Type B pancreatic cell (in vitro differentiated cells): ENCODE measurements at places on chromosomes 3 and 15. TPM values are rescaled to one million over a fixed set of nuclear protein-coding genes. Genes with fewer than 3 reads are reported as not detected.

The BAHD1 gene
- total RNA-seq, result 21.6 and 24.8 TPM in 2 replicates

The ZIC1 gene
- total RNA-seq, result 184 TPM in 1 of 2 replicates, not detected in the other

The NPAP1 gene
- 0.12 and 0.17 TPM in 2 replicates for total RNA-seq

The RTP3 gene
- not detected in 2 replicates for total RNA-seq

DNA sequence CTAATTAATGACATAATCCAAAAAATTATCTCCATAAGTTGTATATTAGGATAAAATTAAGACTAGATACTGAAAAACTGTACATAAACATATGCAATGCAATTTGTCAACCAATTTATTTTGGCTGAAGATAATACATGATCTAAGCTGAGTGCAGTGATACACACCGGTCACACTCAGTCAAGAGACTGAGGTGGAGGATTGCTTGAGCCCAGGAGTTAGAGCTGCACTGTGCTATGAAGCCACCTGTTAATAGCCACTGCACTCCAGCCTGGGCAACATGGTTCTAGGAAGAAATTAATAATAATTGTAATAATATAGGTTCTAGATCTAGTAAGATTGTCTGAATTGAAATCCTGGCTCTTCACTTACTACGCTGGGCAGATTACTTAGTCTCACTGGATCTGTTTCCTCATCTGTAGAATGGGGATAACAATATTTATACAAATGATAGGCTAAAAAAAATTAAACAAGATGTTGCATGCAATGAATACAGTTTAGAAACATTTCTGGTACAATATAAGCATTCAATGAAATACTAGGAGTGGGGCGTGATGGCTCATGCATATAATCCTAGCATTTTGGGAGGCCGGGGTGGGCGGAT lies 15.8 kb downstream of the SLC4A7 start:
- no peak for DNase-seq
- peaks cover 6% of the 10 kb centered on the region for H3K4me1 ChIP-seq
- no peaks in the 10 kb centered on the region for H3K27me3 ChIP-seq
- no peak overlapping the region for H3K27ac ChIP-seq

DNA sequence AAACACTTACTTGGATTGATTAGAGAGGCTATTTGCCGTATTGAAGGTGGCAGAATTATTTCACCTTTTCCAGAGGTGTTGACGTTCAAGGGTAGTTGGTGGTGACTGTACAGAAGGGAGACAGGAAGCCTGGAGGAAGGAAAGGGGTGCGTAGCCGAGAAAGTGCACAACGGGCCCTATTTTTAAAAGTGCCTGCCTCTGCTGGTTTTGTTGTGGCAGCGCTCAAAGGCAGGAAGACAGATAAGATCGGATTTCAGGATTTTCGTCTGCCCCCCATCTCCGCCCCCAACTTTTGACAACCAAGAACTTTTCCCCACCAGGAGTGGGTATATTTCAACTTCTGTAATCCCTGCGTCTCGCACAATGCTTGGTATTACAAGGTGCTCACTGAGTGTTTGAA lies 38.5 kb downstream of the SMAD3 start:
- peaks cover 9% of the 10 kb centered on the region for H3K36me3 ChIP-seq
- DNase-seq, result no peak
- H3K4me3 ChIP-seq, result no peak overlapping the region

DNA sequence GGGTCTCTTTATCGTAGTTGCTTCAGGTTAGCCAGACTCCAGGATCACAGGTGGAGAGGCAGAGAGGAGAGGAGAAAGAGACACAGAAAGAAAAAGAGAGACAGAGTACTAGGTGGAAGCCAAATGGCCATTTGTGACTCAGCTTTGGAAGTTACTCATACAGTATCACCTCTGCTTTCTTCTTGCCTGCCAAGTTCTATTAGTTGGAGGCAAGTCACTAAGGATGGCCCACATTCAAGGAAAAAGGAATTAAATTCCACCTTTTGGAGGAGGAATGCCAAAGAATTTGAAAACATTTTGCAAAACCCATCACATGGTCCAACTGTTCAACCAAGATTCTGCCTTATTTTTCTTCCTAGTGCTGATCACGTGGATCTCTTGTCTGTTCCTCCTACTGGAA lies 291.1 kb downstream of the CHL1 start:
- H3K36me3 ChIP-seq, result no peaks in the 10 kb centered on the region
- H3K4me1 ChIP-seq, result no peaks in the 10 kb centered on the region
- no peak overlapping the region for H3K27ac ChIP-seq
- H3K27me3 ChIP-seq, result peaks cover 5% of the 10 kb centered on the region

DNA sequence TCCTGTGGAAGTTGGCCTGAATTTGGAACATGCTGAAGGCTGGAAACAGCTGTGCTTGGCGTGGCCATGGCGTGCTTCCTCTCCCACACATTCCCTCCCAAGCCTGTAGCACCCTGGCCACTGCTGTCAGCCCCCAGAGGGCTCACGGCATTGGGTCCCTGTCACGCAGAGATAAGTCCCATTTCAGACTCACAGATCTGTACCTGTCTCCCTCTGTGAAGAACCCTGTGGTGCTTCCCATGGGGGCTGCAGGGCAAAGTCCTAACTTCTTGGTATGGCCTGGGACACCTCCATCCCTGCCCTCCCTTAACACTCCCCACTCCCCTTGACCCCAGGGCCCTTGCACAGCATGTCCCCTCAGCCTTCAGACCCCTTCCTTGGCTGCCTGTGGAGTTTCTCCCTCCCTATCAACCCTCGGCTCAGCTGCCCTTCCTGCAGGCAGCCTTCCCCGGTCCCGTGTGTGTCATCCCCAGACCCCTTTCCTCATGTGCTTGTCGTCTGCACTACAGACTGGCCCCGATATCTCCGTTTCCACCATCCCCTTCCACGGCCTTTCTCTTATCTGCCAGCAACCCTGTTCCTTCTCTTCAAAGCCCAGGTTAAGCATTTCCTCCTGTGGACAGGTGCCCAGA lies 28.6 kb downstream of the ABTB1 start:
- H3K27me3 ChIP-seq, result no peaks in the 10 kb centered on the region
- H3K4me1 ChIP-seq, result peaks cover 4% of the 10 kb centered on the region
- H3K4me3 ChIP-seq, result no peak overlapping the region
- H3K27ac ChIP-seq, result no peak overlapping the region
- no peaks in the 10 kb centered on the region for H3K36me3 ChIP-seq

DNA sequence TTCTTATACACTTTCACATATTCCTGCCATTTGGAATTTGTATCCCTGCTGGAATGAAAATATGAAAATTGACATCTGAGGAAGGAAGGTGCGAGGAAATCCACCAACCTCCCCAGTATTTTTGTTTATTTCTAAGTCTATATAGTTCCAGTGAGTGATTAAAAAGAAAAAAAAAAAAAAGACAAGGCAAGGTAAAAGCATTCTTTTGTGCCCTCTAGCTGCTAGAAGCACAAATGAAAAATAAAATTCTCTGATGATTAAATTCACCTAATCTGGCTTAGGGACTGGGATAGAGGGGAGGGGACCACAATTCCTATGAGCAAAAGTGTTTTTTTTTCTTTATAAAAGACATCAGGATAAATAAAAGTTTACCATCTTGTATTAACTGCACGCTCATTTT lies 370.9 kb downstream of the NR2F2 start:
- H3K36me3 ChIP-seq, result no peaks in the 10 kb centered on the region
- H3K27ac ChIP-seq, result no peak overlapping the region
- H3K4me3 ChIP-seq, result no peak overlapping the region
- DNase-seq, result no peak
- H3K27me3 ChIP-seq, result peaks cover 33% of the 10 kb centered on the region

GRCh38 chr3:48247401-48247811 lies 6.5 kb downstream of the ZNF589 start:
- DNase-seq, result no peak
- H3K4me3 ChIP-seq, result no peak overlapping the region
- H3K4me1 ChIP-seq, result no peaks in the 10 kb centered on the region
- H3K27ac ChIP-seq, result no peak overlapping the region

DNA sequence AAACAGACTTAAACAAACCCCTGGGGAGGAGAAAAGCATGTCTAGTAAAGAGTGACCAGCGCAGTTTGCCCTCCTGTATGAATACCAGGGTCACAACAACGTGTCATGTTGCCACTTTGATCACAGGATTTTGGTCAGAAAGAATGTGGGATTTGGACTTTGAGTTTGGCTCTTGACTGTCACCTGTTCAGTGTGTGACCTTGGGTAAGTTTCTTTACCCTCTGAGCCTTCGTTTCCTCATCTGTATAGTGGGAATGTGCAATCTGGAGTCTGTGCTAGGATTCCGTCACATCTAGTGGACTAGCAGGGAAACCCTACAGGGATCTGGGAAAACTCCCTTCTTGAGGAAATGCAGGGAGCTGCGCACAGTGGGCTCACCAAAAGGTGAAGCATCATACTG lies 63.6 kb downstream of the CCNL1 start:
- no peak overlapping the region for H3K27ac ChIP-seq
- no peaks in the 10 kb centered on the region for H3K36me3 ChIP-seq
- no peak for DNase-seq
- H3K27me3 ChIP-seq, result peaks cover 6% of the 10 kb centered on the region
- peaks cover 19% of the 10 kb centered on the region for H3K4me1 ChIP-seq

DNA sequence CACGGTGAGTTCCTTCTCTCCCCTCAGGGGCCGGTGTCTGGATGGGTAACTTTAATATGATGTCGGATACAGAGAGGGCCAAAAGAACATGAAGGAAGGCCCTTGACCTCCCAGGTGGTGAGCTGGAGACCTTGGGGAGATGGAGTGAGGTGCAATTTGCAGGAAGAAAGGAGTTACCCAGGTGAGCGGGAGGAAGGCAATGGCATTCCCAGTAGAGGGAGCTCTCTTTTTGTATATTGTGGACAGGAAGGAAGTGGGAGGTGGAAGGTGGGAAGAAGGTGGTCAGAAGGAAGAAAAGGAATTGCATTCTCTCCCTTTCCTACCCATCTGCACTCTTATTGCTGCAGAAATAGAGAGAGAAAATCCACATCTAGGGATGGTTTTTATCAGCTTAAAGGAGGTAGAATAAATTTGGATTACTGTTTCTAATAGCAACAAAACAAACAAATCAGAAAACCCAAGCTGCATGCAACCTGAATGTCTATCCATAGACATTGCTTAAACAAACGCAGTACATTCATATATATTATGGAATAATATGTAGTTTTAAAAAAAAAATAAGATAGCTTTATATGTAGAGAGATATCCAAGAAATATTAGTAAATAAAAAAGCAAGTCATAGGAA lies 169.0 kb upstream of the TSC22D2 start:
- peak overlapping the region; percentile 59 for H3K4me3 ChIP-seq
- peaks cover 43% of the 10 kb centered on the region for H3K4me1 ChIP-seq
- no peaks in the 10 kb centered on the region for H3K27me3 ChIP-seq
- DNase-seq, result no peak
- peak overlapping the region; percentile 84 for H3K27ac ChIP-seq

DNA sequence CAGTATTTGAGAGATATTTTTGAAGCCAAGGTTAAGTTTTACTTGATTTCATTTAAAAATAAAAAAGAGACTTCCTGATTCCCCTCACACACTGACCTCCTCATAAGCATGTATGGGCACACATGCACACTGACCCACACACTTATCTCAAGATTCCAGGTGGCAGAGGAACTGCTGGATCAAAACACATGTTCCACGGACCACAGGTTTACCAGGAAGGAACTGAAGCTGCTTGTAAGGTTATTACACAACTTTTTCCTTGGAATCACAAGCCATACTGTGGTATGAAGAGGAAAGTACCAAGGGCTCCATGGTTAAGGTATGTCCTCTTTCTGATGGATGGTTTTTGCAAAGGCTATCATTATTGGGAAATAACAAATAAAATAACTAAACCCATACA lies 7.5 kb downstream of the CLDN1 start:
- peaks cover 15% of the 10 kb centered on the region for H3K27me3 ChIP-seq
- no peak for DNase-seq
- no peaks in the 10 kb centered on the region for H3K36me3 ChIP-seq
- H3K4me1 ChIP-seq, result no peaks in the 10 kb centered on the region

DNA sequence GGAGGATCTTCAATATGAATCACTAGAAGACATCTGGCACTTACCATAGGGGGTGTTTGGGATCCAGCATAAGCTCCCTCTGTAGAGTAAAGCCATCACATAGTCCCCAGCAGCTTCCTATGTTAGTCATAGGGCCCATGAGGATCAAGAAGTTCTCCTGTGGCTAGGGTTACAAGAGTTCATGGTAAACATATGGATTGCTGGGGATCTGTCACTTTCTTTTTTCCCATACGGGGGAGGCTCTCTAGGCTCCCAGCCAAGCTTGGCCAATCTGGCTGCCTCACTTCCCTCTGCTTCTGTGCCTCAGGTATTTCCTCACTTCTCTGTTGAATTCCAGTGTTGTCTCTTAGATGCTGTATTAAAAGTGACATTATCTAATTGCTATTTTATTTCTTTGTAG lies 597.9 kb downstream of the PDCD6IP start:
- H3K4me1 ChIP-seq, result no peaks in the 10 kb centered on the region
- H3K4me3 ChIP-seq, result no peak overlapping the region
- DNase-seq, result no peak
- no peaks in the 10 kb centered on the region for H3K27me3 ChIP-seq
- H3K36me3 ChIP-seq, result no peaks in the 10 kb centered on the region

- H3K4me3 ChIP-seq, result no peak overlapping the region
- no peak for DNase-seq
- H3K4me1 ChIP-seq, result no peaks in the 10 kb centered on the region
- no peak overlapping the region for H3K27ac ChIP-seq
- no peaks in the 10 kb centered on the region for H3K36me3 ChIP-seq
Measured at GRCh38 chr3:18704326-18704725, 279.2 kb upstream of the SATB1 start.

DNA sequence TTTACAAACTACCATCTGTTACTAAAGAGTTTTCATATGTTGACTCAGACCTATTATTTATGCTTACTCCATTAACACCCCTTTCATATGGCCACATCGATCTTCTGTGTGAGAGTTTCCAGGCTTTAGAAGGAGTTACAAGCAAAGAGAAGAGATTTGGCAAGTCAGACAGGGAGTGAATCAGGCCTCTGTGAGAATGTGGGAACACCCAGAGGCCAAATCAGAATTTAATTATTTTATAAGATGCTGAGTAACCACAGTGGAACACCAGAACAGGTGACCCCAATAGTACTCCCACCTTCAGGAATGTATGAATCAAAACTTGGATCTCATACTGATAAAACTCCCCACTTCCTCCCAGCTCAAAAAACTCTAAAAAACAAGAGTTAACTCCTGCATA lies 42.0 kb downstream of the IFT57 start:
- no peak overlapping the region for H3K27ac ChIP-seq
- H3K36me3 ChIP-seq, result peaks cover 27% of the 10 kb centered on the region
- peaks cover 19% of the 10 kb centered on the region for H3K4me1 ChIP-seq
- no peak for DNase-seq

DNA sequence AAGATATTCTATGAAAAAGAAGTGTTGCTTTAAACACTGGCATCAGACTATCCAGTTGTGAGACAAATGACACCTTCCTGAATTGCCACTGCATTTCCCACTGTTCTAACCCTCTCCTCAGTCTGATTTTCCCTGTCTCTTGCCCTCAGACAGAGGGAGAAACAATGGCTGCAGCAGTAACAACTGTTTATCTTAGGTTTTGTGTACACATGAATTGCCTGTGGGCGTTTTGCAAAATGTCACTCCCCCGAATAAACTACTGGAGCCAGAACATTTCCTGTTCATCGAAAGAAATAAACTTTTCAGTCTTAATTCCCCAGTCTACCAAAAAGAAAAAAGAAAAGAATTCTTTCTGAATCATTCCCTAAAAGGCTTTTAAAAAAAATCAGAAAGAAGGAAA lies 155.1 kb downstream of the MAGI1 start:
- H3K4me1 ChIP-seq, result peaks cover 25% of the 10 kb centered on the region
- no peaks in the 10 kb centered on the region for H3K36me3 ChIP-seq
- no peak for DNase-seq
- no peaks in the 10 kb centered on the region for H3K27me3 ChIP-seq
